Astrocyte of the spinal cord (primary cell): ENCODE measurements at places on chromosomes 7 and 10.

DNA sequence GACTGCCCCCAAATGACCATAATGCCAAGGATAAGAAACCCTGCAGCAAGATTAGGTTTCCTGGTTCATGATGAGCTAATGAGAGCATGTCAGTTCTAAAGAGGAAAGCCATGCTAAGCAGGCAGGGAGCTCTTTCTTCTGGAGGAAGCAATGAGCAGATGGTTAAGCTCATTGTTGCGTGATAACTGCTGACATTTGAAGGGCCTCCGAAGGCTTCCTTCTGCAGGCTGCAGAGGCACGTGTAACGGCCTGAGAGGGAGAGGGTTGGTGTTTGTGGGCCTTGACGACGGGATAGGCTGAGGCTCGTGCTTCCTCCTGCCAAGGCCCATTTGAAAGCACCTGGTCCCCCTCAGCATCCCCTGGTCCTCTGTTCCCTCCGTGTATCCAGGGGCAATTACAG is 63.5 kb upstream of the BTBD16 start:
- DNase-seq: no peak

DNA sequence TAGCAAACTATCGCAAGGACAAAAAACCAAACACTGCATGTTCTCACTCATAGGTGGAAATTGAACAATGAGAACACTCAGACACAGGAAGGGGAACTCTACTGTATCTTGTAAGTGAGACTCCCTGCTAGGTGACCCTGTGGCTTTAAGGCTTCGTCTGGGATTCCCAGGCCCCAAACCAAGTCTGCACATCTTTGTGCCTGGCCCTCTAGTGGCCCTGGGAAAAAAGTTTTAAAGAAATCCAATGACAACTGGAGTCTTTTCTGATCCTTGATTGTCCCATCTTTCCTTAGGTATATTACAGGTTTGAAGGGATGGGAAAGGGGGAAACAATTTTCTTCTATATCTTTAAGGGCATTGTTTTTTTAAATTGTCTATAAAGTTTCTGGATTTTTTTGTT is 10.6 kb upstream of the LIPM start:
- DNase-seq: no peak

- no peak for DNase-seq
These were observed 75.5 kb downstream of the COPG2 start for GRCh38 chr7:130593033-130593432.

- DNase-seq: peak; percentile 98
These were observed 95.8 kb downstream of the CHST15 start for GRCh38 chr10:123997486-123998196.

- no peak for DNase-seq
These were observed 252.5 kb downstream of the RPS24 start for GRCh38 chr10:78286186-78286585.

- DNase-seq: no peak
These were observed 142.6 kb upstream of the SORCS3 start for GRCh38 chr10:104498347-104499081.

DNA sequence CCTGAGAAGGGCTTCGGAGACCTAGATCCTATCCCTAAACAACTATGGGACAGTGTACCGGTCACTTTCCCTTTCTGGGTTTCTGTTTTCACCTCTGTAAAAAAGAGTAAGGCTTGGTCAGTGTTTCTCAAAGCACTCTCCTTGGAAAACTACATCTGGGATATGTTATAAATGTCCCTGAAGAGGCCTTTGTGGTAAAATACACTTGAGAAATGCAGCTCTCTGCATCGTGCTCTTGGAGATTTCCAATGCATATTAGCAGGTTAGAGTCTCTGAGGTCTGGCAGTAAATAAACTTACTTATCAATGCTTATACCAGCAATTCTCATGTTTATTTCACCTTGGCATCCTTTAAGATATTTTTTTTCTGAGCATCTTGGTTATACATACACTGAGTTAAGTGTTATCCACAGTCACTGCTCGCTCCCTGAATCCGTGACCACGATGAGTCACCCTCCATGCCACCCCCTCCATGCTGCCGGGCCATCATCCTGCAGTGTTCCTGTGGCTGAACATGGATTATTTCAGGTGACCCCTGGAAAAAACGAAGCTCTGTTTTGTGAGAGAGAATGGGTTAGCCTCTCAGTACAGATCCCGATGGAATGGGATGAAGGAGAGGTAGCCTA is 3.3 kb upstream of the TBXAS1 start:
- peak; percentile 65 for DNase-seq

- no peak for DNase-seq
These were observed 52.6 kb downstream of the TRRAP start for GRCh38 chr7:98930921-98931320.

DNA sequence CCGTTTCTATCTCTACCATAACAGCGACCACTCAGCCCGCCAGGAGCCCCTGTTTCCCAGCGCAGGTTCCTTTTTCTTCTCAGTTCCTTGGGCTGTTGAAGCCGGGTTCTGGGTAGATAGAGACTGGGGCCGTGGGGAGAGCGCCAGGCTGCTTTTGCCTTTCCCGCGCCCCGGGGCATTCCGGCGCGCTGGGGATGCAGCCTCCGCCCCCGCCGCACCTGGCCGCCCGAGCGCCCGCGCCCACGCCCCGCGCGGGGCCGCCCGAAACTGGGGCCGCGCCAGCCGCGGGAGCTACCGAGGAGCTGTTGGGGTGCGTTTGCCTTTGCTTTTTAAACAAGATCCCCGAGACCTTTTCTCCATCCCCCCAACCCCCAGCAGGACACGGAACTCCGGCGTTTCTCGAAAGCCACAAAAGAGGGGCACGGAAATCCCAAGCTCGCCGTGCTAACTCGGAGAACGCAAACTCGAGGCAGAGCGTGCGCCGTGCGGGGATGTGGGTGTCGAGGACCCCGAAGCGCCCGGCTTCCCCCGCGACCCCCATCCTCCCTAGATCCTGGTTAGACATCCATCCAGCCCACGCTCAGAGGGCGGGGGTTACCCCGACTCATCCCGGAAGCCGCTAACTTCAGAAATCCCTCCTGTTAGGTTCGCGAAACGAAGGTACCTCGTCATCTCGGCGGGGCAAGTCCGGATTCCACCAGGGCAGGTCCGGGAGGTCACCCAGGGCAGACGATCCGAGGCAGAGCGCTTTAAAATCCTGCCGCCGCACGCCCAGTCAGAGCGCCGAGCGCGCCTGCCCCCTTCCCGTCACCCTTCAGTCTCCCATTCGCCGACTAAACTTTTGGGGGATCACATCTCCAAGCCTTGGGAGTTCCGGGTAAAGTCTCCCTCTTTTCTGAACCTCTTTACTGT is 1.0 kb downstream of the GRM8 start:
- DNase-seq: no peak

DNA sequence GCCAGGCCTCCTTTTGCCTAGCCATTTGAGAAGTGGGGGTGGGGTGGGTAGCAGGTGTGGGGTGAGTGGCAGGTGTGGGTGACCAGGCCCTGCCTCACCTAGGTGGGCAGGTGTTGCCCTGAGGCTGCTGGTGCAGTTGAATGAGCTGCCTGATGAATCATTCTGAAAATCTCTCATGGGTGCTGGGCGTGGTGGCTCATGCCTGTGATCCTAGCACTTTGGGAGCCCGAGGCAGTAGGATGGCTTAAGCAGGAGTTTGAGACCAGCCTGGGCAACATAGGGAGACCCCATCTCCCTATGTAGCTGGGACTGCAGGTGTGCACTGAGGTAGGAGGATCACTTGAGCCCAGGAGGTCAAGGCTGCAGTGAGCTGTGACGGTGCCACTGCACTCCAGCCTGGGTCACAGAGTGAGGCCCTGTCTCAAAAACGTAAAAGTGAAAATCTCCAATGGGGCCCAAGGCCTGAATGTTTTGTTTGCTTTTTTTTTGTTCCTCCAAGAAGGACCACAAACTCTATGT is 17.7 kb downstream of the TSPAN14 start:
- no peak for DNase-seq

GRCh38 chr10:114561008-114561523 is 97.0 kb downstream of the ABLIM1 start:
- no peak for DNase-seq

- peak; percentile 50 for DNase-seq
These were observed 61.7 kb upstream of the RAB11FIP2 start for GRCh38 chr10:118108194-118109026.

DNA sequence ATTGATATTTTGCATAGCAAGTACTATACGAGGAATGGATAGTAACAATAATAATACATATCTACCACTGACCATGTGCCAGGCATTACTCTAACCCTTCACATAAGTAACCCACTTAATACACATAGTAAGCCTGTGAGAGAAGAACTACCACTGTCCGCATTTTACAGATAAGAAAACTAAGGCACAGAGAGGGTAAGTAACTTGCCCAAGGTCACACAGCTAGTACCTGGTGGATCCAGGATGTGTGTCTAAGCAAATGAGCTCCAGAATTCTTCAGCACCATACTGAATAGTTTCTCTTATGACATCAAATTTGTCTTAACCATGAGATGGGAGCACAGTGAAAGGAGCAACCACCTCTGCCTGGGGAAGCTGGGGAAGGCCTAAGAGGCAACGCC is 10.2 kb downstream of the CRTAC1 start:
- DNase-seq: no peak

GRCh38 chr10:113992471-113993011 is 51.1 kb upstream of the ADRB1 start:
- no peak for DNase-seq

- DNase-seq: no peak
These were observed 109.4 kb downstream of the DGKB start for GRCh38 chr7:14793151-14793550.

- DNase-seq: no peak
These were observed 17.9 kb upstream of the MTERF1 start for GRCh38 chr7:91898240-91898992.

GRCh38 chr7:24432677-24433076 is 140.6 kb upstream of the PALS2 start:
- DNase-seq: no peak

DNA sequence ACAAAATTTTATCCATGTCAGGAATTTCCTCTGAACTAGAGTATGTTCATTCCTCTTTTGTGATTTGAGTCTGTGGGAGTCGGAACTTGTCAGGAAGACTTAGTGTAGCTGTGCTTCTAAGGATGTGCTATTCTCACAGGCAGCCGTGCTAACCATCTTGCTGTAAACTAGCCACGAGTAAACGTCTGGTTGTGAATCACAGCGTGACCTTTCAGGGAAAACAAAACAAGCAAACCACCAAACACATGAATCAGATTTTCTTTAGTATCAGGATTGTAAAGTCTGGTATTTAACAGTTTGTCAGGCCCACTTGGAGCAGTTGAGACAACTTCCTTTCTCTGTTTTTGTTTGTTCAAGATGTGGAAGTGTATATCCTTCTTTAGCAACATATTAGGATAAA is 32.0 kb downstream of the AUTS2 start:
- DNase-seq: peak; percentile 75

- DNase-seq: no peak
These were observed 259.3 kb upstream of the SHH start for GRCh38 chr7:156071612-156072011.

DNA sequence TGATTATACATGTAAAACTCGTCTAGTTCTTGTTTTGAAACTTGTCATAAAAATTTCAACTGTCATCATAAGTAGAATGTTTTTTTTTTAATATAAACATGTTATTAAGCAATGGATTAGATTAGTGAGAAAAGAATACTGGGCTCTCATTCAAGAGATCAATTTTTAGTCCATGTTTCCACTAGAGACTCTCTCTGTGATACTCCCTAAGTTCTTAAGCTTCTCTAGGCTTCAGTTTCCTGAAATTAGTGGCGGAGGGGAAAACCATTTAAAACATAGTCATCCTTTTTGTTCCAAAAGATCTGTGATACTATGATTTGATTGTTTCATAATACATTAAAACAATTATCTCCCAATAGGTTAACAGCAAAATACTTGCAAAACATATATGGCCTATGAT is 142.2 kb downstream of the AGMO start:
- DNase-seq: no peak
